GOT3 (cell line): ENCODE measurements at places on chromosomes 2 and 18.

DNA sequence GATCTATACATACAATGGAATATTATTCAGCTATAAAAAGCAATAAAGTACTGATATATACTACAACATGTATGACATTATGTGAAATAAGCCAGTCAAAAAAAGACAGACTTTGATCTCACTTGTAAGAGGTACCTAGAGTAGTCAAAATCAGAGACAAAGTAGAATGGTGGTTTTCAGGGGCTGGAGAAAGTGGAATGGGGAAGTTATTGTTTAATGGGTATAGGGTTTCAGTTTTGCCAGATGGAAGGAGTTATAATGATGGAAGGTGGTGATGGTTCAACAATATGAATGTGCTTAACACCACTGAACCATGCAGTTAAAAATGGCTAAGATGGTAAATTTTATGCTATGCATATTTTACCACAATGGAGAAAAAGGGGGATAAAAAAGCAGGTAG, 6.3 kb downstream of the COBLL1 start:
- DNase-seq = no peak

- DNase-seq = no peak
Measured at GRCh38 chr18:12405066-12405465, 2.7 kb upstream of the PRELID3A start.

DNA sequence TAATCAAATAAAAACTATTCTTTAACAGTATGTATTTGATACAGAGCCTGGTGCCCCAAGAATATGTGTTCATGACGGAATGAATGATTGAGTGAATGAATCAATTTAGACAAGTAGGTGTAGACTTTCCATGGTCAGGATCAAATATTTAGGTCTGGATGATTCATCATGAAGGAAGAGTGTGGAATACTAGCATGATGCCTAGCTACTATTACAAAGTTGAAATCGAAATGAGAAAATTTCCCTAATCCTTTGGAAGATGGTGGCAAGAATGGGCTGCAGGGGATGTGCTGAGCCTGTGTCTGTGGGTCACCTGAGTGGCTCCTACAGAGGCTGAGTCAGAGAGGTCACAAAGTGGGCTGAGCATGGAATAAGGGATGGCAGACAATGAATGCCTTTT, 3.1 kb upstream of the MALT1 start:
- no peak for DNase-seq

DNA sequence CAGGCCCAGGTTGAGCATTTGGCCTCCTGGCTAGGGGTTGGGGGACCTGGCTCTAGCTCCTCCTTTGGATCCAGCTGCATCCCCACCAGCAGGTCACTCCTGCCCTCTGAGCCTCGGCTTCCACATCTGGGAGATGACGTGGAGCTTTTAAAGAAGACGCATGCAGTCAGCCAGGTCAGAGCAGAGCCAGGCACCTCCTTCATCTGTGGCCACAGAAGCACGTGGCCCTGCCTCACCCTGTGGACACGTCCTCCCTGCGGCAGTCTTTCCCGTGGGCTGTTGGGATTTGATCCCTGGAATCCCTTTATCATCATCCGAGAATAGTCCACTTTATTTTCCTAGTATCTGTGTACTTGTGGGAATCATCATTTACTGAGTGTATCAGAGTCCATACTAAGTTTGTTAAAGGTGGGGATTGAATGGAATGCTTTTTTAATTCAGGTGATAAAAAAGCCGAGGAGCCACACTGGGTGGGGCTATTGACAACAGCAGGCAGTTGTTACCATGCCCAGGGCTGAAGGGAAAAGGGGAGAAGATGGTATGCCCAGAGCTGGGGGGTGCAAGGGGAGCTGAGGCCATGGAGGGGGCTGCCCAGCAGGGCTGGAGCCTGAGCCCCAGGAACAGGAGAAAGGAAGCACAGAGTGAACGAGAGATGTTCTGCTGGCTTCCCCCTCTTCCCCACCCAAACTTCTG, 170.1 kb downstream of the LAMA1 start:
- no peak for DNase-seq

DNA sequence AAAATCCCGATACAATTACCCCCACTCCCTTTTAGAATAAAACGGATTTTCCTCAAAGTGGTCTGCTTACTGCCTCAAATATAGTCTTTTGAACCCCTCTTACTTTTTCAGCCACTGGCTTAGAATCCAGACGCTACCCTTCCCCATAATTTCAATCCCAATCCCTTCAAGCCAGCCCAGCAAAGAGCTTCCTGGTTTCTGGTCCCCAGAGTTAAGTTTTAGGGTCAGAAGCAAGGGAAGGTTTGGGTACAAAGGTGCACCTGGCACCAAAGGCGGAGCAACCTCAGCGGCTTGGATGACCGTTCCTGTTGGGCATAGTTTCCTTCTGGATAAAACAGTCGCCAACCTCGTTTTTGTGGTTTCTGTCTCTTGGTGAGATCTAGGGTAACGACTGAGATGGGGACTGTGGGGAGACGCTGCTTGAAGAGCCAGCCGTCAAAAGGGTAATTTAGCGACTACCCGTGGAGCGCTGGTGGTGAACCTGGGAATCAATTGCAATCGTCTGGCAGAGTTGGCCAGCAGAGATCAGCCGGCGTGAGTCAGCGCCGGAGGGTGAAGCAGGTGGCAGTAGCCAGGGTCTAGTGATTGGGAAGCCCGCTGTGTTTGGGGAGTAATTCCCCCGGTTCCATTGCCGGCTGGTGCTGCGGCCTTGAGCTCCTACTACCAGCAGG, 1.6 kb downstream of the FEV start:
- no peak for DNase-seq

DNA sequence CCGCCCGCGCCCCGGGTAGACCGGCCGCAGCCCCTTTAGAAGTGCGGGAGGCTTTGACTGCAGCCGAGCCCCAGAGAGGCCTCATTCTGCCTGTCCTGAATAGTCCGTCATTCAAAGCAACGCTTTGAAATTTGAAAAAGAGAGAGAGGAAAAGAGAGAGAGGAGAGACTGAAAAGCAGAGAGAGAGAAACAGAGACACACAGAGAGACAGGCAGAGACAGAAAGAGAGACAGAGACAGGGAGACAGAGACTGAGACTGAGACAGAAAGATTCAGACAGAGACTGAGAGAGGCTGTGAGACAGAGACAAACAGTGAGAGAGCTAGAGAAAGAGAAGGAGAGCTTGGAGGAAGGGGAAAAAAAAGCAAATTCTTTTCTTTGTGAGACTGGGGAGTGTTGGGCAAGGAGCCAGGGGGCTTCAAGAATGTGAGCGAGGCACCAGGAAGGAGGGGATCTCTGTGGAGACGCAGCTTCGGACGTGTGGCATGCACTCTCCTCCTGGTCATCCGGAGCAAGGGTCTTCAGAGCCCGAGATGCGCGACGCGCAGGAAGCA, 73.1 kb downstream of the MYCN start:
- no peak for DNase-seq

DNA sequence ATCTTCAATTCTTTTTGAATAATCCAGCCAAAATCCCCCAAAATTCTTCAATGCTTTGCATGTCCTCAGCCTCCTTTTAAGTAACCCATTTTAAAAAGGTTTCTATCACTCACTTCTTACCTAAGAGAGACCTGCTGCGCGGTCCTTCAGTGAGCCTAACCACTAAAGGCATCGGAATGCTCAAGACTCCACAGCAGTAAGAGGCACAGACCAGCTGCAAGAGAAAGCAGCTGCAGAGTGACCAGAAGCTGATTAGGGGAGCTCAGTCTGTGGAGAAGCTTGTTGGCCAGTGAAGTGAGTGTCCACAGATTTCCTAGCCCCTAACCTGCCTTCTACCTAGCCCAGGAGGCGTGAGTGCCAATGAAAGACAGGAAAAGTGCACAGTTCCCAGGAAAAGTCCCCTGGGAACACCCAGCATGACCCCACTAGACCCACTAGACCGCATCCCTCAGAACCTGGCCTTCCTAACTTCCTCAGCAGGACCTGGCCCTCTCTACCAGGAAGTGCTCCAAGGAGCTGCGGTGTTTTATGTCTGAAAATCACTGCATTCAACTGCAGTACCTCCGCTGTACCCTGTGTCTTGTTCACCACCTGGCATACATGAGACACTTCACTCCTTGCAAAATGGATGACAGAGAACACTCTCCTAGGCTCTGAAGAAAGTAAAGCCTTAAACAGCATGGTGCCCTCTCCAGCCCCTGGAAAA, 10.1 kb downstream of the MBOAT2 start:
- no peak for DNase-seq
